NCI-H2029 treated with DMSO at 0.1 percent for 48 hours (cell line): ENCODE measurements at places on chromosomes 1 and 21.

- no peak for DNase-seq
These were observed 42.4 kb downstream of the UCHL5 start for GRCh38 chr1:193016788-193017187.

- no peak for DNase-seq
These were observed 5.8 kb downstream of the TRIM33 start for GRCh38 chr1:114505148-114505561.

DNA sequence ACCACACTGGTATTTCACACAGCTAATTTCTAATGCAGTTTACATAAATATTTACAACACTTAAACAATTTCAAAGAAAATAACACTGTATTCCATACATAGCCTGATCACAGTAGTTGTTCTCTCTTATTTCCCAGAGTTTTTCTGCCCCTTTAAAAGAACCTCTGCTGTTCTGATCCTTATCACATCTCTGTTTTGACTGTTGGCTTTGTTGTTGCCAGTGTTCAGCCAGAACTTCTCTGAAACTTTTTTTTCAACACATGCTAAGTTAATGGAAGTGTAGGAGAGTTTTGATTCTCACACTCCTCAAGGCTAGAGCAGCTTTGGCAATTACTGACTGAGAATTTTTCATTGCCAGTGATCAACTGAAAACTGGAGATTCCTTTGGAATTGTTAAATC is 11.1 kb downstream of the SELE start:
- no peak for DNase-seq

DNA sequence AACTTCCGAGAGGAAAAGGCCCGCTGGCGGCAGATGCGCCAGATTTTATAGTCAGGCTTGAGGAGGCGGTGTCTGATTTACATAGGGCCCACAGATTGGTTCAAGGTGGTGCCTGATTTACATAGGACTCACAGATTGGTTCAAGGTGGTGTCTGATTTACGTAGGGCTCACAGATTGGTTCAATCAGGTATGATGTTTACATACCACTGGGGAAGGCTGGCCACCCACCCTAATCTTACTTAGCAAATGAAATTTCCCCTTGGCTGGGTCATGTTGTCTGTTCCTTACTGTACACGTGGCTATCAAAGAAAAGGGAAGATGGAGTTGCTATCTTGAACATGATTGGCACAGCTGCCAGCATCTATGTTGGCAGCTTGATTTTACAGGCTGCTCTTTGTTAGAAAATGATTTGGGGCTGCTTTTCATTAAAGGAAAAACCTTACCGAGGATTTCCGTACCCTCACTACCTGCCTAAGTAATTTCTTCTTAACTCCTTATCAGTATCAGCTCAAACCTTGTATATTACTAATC is 96.3 kb downstream of the SETD4 start:
- DNase-seq = no peak

DNA sequence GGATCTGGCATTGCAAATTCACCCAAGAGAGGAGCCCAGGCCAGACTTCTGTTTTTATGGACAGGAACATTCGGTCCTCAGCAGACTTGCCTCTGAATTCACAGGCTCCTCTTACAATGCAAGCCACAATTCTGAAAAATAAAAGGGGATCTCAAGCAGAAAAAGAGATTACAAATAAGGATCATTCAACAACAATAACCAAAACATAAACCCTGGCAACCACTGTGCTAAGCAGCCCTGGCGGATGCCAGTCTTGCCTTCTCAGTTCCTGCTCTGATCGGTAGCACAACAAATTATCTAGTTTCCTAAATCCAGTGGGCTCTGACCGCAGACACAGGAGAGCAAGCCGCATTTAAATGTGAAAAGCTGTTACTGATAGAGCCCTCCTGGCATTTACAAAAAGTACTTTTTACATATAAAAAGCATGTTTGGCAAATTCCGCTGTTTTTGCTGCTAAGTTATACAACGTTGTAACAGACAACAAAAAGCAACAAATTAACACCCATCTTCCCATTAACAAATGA is 123.4 kb upstream of the FOXD3 start:
- DNase-seq = no peak

DNA sequence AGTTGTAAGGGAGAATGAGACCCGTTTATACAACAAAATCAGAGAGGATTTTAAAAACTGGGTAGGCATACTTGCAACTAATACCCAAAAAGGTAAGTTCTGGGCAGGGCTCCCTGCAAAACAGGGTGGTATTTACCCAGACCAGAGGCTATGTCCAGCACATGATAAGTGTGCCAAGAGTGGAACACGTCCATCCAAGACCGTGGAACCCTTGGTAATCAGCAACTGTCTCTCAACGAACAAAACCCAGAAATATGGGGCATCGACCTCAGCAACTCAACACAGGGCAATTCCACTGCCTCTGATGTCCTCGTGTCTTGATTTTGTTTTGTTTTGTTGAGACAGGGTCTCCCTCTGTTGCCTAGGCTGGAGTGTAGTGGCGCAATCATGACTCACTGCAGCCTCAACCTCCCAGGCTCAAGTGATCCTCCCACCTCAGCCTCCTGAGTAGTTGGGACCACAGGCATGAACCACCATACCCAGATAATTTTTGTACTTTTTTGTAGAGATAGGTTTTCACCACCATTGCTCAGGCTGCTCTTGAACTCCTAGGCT is 26.7 kb upstream of the MX1 start:
- DNase-seq = no peak

GRCh38 chr1:31879981-31880608 is 58.1 kb downstream of the PTP4A2 start:
- DNase-seq = no peak

DNA sequence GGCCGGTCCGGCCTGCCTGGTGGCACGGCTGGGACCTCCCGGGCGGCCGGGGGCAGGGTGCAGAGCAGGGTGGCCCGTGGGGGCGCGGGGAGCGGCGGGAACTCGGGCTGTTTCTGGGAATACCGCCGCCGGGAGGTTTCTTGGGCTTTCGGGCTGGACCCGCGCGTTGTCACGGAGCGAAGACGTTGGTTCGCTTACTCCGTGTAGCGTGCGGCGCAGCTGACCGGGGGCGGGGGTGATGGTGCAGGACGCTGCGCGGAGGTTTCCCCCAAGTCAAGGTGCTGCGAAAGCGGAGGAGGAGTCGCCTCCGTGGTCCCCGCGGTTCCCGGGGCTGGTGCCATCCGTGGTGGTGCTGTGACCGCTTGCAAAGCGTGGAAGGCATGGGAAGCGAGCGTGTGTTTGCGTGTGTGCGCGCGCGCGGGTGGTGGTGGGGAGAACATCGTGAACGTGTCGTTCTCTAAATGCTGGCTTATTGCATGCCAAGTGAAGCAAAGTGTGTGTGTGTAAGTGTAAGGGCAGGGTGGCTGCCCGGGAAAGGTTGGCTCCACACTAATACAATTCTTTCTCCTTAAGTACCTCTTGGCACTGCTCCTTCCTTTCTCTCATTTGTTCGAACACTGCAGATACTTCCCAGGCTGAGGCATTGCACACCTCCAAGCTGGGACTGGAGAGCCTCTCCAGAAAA is 1.1 kb downstream of the RYR2 start:
- no peak for DNase-seq

GRCh38 chr1:171196351-171196750 is 11.3 kb downstream of the FMO2 start:
- DNase-seq = no peak

GRCh38 chr1:150192012-150192411 is 42.3 kb downstream of the PLEKHO1 start:
- DNase-seq = no peak

DNA sequence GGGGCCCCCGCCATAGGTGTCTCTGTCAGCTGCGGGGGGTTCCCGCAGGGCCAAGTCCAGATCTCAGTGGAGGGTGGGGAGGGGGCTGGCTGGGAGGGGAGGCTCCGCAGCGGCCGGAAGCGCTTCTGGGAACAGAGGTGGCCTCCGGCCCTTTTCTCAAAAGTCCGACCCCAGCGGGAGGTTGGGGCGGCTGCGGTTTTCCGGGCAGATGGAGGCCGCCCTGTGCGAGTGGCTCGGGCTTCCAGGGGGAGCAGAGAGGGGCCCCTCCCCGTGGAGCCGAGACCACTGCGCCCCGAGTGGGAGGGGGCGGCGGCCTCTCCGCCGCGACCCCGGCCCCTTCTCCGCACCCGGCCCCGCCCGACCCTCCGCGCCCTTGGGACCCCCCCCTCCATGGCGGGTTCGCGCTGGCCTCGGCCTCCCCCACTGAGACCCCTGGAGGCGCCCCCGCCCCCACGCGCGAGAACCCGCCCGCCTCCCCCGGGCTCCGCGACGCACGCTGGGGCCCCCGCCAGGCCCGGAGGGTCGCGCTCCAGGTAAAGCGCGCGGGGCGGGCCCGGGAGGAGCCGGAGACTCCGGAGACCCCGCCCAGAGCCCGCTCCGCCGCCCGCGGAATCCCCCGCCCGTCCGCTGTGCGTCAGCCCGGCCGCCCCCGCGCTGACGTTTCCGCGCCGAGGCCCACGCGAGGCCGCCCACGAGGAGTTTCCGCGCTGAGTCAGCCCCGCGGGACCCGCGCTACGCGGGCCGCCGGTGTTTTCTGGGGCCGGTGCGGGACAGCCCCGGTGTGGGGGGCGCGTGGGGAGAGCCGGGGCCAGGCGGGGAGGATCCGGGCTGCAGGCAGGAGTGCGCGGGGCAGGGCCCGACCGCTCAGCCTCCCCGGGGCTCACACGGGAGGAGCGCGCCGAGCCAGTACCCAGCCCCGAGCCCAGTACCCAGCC is 5.2 kb downstream of the TNFRSF18 start:
- no peak for DNase-seq

- no peak for DNase-seq
These were observed 146.8 kb downstream of the ZBTB18 start for GRCh38 chr1:244197851-244198375.

- no peak for DNase-seq
These were observed 491.7 kb downstream of the NPHP4 start for GRCh38 chr1:5500541-5500940.

- DNase-seq = no peak
These were observed 69.0 kb upstream of the SDC3 start for GRCh38 chr1:30977511-30977910.

DNA sequence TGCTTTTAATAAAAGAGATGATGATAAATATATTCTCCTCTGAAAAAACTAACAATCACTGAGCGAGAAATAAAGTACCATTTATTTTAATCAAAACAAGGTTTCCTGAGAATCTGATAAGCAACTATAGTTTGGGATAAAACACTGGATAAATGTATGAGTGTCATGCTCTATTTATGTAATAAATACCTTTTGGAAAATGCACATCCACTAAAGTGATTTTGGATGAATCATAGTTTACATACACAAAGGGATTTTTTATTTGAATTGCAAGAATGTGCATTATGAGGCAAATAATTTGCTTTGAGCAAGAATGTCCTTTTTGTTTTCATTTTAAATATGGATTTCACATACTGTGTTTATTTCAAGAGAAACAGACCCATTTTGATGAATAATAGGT is 1483.5 kb downstream of the MRPL39 start:
- DNase-seq = no peak

DNA sequence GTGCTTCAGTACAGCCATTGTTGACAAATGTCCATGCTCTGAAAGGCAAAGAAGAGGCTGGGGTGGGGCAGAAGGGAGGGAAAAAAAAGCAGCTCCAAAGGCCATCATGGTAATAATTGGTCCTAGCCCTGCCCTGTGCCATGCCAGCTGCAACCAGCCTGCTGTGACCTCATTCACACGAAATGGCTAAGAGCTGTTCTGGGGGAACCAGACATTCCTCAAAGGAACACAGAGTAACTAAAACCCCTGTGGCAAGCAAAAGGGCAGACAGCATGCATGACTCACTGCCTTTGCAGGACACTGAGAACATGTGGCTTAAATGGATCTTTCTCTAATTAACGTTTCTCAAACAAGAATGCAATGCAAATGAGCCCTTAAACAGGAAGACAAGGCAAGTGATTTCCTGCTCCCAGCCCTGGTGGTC is 42.3 kb downstream of the STYXL2 start:
- DNase-seq = no peak

GRCh38 chr1:172698224-172698623 is 39.3 kb downstream of the FASLG start:
- DNase-seq = no peak

- DNase-seq = no peak
These were observed 38.2 kb downstream of the BRINP3 start for GRCh38 chr1:190439447-190439846.

DNA sequence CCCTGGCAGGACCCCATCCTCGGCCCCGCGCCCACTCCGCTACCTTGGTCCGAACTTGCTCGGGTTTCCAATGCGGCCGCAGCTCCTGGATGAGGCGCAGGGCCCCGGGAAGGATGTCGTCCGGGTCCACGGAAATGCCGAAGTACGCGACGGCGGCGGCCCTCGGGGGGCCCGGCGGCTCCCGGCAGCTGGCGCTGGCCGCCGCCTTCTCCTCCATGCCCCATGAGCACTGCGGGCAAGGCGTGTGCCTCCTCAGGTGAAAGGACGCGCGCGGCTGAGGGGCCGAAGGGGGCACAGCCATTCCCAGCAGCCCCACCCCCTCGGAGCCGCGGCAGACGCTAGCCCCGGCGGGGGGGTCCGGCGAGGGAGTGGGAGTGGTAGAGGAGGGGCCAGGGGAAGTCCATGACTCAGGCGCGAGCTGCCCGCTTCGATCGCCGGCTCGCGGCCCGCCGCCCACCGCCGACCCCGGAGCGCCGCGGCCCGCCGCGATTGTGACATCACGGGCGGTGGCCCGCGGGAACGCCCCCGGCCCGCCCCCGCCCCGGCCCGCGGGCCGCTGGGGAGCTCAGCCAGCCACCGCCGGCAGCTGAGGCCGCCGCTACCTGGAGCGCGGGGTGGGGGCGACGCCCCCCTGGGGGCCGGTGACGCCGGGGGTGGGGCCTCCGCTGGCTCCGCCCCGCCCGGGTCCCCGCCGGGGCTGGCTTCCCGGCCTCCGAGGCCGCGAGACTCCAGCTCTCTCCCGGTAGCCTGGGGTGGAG is at the start of gene ETNK2:
Gene ETNK2, minus strand, starts transcription at position 493 of the 758 bp plus-strand sequence. Its CDS starts 192 bp downstream, at position 301.
- no peak for DNase-seq

GRCh38 chr1:185825556-185825955 is 91.4 kb downstream of the HMCN1 start:
- no peak for DNase-seq

DNA sequence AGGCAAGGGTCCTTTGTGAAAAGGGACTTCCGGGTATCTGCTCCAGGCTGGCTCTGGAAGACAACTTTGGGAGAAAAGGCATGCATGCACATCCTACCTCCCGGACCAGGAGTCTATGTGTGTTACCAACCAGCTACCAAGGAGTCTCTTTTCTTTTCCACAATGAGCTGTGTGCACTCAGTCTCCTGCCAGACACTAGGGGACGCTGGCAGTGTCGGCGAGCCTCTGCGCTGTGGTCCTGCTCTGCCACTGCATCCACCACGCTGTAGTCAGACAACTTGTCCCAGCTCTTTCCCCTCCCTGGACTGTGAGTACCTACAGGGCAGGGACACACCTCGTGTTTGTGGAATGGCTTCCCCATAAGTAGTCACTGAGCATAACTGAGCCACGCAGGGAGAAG is 5.1 kb upstream of the SSR2 start:
- no peak for DNase-seq

- no peak for DNase-seq
These were observed 5.5 kb upstream of the CD1A start for GRCh38 chr1:158248771-158249170.
